Posterior vena cava (tissue), 2 donors: ENCODE measurements at places on chromosomes 2 and 18. TPM values are rescaled to one million over a fixed set of nuclear protein-coding genes. Genes with fewer than 3 reads are reported as not detected.

DNA sequence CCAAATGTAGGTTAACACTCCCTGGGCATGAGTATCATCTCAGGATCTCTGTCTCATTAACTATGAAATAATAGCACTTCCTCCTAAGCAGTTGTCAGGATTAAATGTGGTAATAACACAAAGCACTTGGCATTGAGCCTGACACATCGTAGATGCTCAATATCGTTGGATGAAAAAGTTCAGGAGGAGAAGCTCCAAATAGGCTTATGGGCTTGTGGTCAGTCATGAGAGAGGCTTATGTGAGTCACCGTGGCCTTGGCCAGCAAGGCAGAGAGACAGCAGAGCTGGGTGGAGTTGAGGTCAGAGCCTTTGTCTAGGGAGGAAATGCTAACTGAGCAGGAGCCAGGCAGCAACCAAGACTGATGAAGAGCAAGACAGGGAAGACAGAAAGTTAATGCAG is 68.3 kb upstream of the PPM1B start:
- peak; percentile 92 for DNase-seq

Gene GPR45
- total RNA-seq = not detected

- DNase-seq = no peak
Measured at GRCh38 chr18:45198526-45198925, 416.8 kb upstream of the SLC14A2 start.

DNA sequence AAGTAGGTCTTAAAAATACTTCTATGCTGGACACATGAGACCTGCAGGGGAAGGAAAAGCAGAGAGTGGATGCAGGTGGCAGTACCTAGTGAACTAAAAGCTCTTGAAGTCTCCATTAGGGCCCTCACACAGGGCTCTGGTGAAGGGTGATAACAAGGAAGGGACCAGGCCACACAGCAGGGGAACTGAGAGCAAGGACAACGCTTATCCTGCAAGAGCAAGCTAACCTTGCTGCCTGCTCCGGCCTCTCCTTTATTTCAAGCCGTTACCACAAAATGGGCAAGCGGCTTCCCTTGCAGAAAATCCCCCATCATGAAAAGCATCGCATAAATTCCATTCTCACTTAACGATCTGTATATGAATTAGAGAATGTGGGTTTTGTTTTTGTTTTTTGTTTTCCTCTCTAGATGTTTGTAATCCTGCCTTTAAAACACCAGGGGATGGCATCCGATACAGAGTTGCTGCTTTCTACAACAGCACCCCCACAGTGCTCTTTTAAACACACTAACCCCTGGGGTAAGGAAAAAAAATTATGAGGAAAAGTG is 64.5 kb downstream of the CACNB4 start:
- no peak for DNase-seq

GRCh38 chr2:40100676-40101075 is 321.6 kb upstream of the THUMPD2 start:
- DNase-seq = no peak

GRCh38 chr2:118121101-118121500 is 32.8 kb downstream of the INSIG2 start:
- DNase-seq = no peak

Gene CCBE1
- 2.1 TPM for total RNA-seq

GRCh38 chr2:218853766-218854165 is 5.8 kb upstream of the WNT6 start:
- DNase-seq = peak; percentile 25

GRCh38 chr2:73964223-73964622 is 20.5 kb upstream of the TET3 start:
- DNase-seq = no peak

Gene ZNF804A
- 1.2 TPM for total RNA-seq

Gene RFX8
- 0.32 TPM for total RNA-seq

DNA sequence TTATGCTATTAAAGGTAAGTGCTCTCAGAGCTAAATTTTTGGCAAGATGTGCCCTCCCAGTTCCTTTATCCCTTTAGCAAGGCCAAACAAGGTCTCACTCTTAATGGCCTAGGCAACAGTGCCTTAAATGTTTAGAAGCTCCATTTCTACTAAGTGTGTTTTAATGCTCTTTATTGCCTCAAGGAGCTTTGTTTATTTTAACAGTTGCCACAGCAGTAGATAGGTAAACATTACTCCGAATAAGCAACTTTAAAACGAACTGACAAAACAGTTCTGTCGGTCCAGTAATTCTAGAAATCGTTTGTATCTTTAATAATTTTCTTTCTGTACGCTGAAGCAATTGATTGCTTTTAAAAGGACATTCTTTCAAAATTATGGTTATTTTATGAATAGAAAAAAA is 74.5 kb downstream of the PIEZO2 start:
- DNase-seq = no peak

DNA sequence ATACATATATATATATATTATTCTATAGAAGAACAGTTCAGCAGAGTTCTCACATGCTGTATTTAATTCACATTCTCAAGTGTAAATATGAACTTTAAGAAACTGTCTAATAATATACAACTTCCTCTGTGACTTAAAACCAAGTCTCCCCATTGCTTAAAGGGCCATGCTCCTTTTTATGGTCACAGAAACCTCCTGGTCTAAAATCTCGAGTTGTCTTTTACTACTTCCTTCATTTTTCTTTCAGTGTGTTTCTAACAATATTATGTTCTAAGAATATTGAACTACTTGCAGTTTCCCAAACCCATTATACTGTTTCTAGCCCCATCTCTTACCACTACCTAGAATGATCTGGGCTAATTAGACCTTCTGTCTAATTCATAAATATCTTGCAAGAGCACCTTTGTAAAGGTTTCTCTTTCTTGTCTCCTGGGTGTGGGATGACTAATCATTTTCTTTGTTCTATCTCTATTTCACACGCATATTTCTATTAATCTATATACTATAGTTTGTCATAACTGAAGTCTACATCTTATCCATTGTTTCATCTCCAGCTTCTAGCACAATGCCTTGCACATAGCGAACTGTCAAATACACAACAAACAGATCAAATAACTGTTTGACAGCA is 48.8 kb downstream of the ERBB4 start:
- DNase-seq = no peak

Gene CFAP221
- 3.2 TPM for total RNA-seq

DNA sequence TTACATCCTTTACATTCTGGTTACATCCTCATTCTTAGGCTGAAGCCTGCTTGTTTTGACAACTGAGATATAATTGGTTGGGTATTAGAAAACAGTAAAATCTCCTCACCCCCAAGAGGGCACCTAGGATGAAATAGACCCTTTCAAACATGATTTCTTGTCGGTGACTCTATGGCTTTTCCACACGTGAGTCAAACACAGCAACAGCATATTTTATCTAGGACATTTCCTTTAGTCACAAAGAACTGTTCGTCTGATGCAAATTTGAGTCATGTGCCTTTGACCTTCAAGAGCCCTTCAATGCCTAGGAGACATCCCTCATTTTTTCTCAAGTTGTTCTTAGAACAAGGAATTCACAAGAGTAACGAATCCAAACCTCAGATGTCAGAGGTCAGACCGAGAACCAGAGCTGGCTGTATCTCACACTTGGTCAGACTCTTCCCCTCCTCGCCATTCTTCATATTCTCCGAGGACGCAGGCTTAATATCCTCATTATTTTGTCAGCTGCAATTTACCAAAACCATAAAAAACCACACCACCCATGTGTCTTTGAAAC is 60.5 kb upstream of the ALKAL2 start:
- DNase-seq = no peak

Gene MAP2
- 10.5 TPM for total RNA-seq

Gene OTOS
- not detected for total RNA-seq

Gene NEU2
- not detected for total RNA-seq

DNA sequence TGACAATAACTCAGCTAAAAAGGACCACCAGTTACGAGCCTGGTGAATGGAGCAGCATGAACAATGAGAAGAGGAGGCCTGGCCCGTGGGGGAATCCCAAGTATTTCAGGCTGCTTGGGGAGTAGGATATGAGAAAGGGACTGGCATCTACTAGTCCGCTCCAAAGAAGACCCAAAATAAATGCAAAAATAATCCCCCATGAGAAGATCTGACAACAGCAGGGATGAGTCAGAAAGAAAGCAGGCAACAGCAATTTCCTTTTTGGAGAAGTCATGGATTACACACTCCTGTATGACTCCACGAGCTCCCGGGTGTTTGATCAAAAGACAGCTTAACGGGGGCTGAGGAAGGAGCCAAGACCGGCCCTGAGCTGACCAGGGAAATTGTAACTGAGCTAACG is 111.4 kb downstream of the SOX11 start:
- DNase-seq = no peak

Gene SMARCAL1
- total RNA-seq = 14.5 TPM

Gene STEAP3
- 9.3 TPM for total RNA-seq

GRCh38 chr2:15782009-15782751 is 158.2 kb upstream of the MYCN start:
- DNase-seq = peak; percentile 65

Gene KCNIP3
- total RNA-seq = 17.9 TPM

GRCh38 chr2:47771211-47771610 is 11.7 kb upstream of the MSH6 start:
- no peak for DNase-seq
